ENCODE measurements at places on chromosomes 6 and 20. TPM values are rescaled to one million over a fixed set of nuclear protein-coding genes. Genes with fewer than 3 reads are reported as not detected.

- no peaks in the 10 kb centered on the region for H3K4me1 ChIP-seq
- no peak overlapping the region for H3K27ac ChIP-seq
- H3K27me3 ChIP-seq: no peaks in the 10 kb centered on the region
- no peaks in the 10 kb centered on the region for H3K36me3 ChIP-seq
- H3K4me3 ChIP-seq: no peak overlapping the region
Measured at GRCh38 chr6:90093558-90094073, 199.3 kb downstream of the GJA10 start.

DNA sequence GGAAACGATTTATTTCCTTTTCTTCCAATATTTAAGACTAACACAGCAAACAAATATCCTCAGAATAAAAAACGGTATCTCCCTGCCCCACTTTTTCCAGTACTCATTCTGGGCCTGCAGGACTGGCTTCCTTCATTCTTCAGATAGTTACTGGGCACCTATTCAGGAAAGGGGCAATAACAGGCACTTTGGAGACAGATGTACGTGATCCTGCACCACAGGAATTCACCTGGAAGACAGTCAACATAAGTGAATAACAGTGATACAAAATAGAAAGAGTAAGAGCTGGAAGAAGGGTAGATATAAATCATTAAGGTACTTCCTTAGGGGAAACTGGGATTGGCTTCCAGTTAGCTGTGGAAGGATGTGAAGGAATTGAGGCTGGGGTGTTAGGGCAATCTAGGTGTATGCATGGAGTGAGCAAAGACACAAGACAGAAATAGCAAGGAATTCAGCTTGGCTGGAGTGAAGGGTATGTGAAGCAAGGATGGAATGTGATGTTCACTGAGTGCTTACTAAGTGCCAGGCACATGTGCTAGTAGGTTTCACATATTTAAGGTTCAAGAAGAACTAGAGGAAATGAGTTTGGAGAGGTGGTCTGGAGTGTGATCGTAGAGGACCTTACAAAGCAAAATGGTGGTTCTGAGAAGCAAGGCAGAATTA lies 49.3 kb upstream of the FAM83C start:
- H3K27ac ChIP-seq: no peak overlapping the region
- no peaks in the 10 kb centered on the region for H3K36me3 ChIP-seq
- no peaks in the 10 kb centered on the region for H3K4me1 ChIP-seq
- no peak overlapping the region for H3K4me3 ChIP-seq
- DNase-seq: no peak

DNA sequence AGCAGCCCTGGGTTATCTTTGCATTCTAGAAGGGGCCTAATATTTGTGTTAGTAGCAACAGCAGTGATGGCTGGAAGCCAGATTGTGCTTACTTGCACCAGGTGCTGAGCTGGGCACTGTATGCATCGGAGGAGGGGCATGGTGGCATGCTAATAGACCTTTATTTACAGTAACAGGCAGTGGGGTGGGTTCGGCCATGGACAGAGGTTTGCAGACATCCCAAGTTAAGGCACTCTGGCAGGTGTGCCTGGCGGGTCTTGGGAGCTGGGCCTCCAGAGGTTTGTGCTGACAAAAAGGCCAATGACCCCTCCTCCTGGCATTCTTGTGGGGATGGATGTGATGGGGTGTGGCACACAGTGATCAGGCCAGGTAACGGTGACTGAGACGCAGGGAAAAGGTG lies 39.0 kb upstream of the CD93 start:
- no peaks in the 10 kb centered on the region for H3K36me3 ChIP-seq
- H3K27me3 ChIP-seq: no peaks in the 10 kb centered on the region
- H3K4me3 ChIP-seq: no peak overlapping the region

DNA sequence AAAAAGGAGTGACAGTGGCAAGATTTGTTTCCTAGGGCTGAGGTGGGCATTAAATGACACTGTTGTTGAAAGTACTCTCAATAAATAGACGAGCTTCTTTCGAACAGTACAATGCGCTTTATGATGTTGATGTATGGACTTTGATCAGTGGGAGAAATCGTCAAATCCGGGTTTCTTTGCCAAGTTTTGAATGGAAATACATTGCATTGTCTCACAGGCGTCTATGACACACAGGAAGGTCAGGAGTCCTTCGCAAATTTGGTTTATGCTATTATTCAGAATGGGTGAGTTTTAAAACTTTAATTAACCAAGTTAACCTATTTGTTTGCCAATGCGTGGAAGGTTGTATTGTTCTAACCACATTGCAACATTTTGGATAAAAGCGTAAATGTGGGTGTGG lies 547.3 kb upstream of the SLC35B3 start:
- H3K4me1 ChIP-seq: no peaks in the 10 kb centered on the region
- no peaks in the 10 kb centered on the region for H3K36me3 ChIP-seq
- no peak overlapping the region for H3K27ac ChIP-seq
- no peaks in the 10 kb centered on the region for H3K27me3 ChIP-seq
- no peak for DNase-seq
- H3K4me3 ChIP-seq: no peak overlapping the region

GRCh38 chr6:39642270-39642669 lies 82.9 kb downstream of the KIF6 start:
- no peaks in the 10 kb centered on the region for H3K27me3 ChIP-seq
- no peak overlapping the region for H3K4me3 ChIP-seq
- no peak overlapping the region for H3K27ac ChIP-seq
- no peaks in the 10 kb centered on the region for H3K36me3 ChIP-seq

GRCh38 chr6:7124636-7125035 lies 16.9 kb downstream of the RREB1 start:
- H3K27ac ChIP-seq: no peak overlapping the region
- DNase-seq: no peak
- no peaks in the 10 kb centered on the region for H3K27me3 ChIP-seq
- H3K4me3 ChIP-seq: no peak overlapping the region
- peaks cover 3% of the 10 kb centered on the region for H3K4me1 ChIP-seq

- H3K36me3 ChIP-seq: peaks cover 24% of the 10 kb centered on the region
- no peaks in the 10 kb centered on the region for H3K4me1 ChIP-seq
- H3K27ac ChIP-seq: no peak overlapping the region
- H3K4me3 ChIP-seq: no peak overlapping the region
- no peak for DNase-seq
Measured at GRCh38 chr6:53104916-53105315, 39.7 kb downstream of the FBXO9 start.

- no peak overlapping the region for H3K4me3 ChIP-seq
- no peak for DNase-seq
- H3K36me3 ChIP-seq: no peaks in the 10 kb centered on the region
Measured at GRCh38 chr6:83872386-83873118, 13.1 kb downstream of the CYB5R4 start.

GRCh38 chr20:58921564-58921963 lies 59.5 kb upstream of the NELFCD start:
- no peaks in the 10 kb centered on the region for H3K27me3 ChIP-seq
- no peak for DNase-seq
- H3K4me3 ChIP-seq: no peak overlapping the region
- H3K27ac ChIP-seq: no peak overlapping the region

- no peaks in the 10 kb centered on the region for H3K4me1 ChIP-seq
- DNase-seq: no peak
- H3K4me3 ChIP-seq: no peak overlapping the region
- no peak overlapping the region for H3K27ac ChIP-seq
- H3K27me3 ChIP-seq: no peaks in the 10 kb centered on the region
Measured at GRCh38 chr6:167925026-167925425, 72.4 kb upstream of the KIF25 start.

- H3K4me3 ChIP-seq: no peak overlapping the region
- peak; percentile 18 for DNase-seq
- H3K27ac ChIP-seq: no peak overlapping the region
- H3K27me3 ChIP-seq: no peaks in the 10 kb centered on the region
- H3K4me1 ChIP-seq: no peaks in the 10 kb centered on the region
Measured at GRCh38 chr6:47083586-47084047, 41.5 kb upstream of the ADGRF1 start.

GRCh38 chr6:99308788-99309187 lies 40.7 kb downstream of the FAXC start:
- H3K27me3 ChIP-seq: no peaks in the 10 kb centered on the region
- H3K27ac ChIP-seq: no peak overlapping the region
- no peaks in the 10 kb centered on the region for H3K4me1 ChIP-seq
- no peaks in the 10 kb centered on the region for H3K36me3 ChIP-seq
- no peak overlapping the region for H3K4me3 ChIP-seq

DNA sequence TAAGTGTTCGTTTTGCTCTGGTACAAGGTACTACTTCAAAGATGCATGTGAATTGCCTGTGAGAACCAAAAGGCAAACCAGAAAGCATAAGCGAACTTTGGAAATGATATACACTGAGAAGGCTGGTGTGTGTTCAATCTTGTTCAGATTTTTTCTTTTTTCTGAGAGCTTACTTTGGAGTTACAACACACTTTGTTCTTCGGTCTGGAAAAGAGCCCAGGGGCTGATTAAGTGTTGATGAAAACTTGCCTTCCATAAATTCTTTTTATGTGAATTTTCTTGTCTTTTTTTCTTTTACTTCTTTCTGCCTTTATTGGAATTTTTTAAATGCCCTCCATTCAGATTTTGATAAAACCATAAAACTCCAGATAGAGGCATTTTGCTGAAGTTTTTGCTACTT lies 395.1 kb upstream of the SASH1 start:
- no peaks in the 10 kb centered on the region for H3K27me3 ChIP-seq
- H3K4me3 ChIP-seq: no peak overlapping the region
- no peak for DNase-seq
- no peaks in the 10 kb centered on the region for H3K36me3 ChIP-seq
- H3K27ac ChIP-seq: no peak overlapping the region

DNA sequence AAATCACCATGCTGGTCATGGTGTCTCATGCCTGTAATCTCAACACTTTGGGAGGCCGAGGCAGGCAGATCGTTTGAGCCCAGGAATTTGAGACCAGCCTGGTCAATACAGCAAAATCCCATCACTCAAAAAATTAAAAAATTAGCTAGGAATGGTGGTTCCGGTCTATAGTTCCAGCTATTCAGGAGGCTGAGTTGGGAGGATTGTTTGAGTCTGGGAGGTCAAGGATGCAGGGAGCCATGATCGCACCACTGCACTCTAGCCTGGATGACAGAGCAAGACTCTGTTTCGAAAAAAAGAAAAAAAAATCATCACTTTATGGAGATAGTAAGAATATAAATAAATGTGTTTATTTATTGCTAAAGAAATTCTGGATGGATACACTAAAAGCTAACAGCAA lies 124.1 kb downstream of the RNGTT start:
- no peaks in the 10 kb centered on the region for H3K4me1 ChIP-seq
- no peak overlapping the region for H3K4me3 ChIP-seq
- no peaks in the 10 kb centered on the region for H3K27me3 ChIP-seq
- no peaks in the 10 kb centered on the region for H3K36me3 ChIP-seq
- no peak for DNase-seq

GRCh38 chr20:2879146-2879545 lies 5.9 kb downstream of the PTPRA start:
- peaks cover 28% of the 10 kb centered on the region for H3K4me1 ChIP-seq
- no peak for DNase-seq
- H3K36me3 ChIP-seq: no peaks in the 10 kb centered on the region

DNA sequence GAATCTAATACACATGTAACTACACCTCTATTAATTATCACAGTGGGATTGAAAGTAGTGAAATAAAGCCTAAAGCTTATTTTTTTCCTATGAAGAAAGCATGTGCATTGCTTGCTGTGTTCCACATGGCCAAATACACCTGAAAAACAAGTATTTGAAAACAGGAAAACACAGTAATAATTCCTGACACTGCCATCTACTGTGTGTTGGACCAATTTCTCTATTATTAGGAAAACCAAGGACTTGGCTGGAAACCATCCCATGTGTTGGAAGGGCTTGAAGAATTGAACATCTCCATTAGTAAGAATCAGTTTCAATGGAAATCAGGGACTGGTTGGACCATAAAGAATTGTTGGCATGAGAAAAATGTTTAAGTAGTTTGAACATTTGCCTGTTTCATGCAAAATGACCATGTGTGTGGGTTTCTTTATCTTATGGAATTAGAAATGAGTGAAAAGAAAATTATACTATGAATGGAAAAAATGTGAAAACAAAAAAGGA lies 124.1 kb downstream of the PHF3 start:
- H3K4me3 ChIP-seq: no peak overlapping the region
- no peaks in the 10 kb centered on the region for H3K27me3 ChIP-seq

DNA sequence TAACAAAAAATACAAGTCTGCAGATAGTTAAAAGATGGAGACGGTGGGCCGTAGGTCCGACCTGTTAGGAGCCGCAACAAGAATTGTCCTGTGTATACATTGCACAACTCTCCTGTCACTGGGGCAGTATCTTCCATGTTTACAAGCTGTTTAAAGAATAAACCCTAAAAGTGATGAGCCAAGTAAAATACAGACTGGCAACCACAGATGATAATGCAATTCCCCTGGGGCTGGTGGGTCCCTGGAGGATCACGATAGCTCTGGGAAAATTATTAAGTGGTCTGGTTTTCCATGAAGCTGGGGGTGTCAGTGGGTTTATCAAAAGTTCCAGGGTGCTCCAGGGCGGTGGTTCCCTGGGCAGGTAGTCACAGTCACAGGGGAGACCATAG lies 8.1 kb upstream of the FAM50B start:
- H3K27ac ChIP-seq: no peak overlapping the region
- H3K4me1 ChIP-seq: no peaks in the 10 kb centered on the region
- H3K27me3 ChIP-seq: no peaks in the 10 kb centered on the region
- no peak overlapping the region for H3K4me3 ChIP-seq
- no peak for DNase-seq

DNA sequence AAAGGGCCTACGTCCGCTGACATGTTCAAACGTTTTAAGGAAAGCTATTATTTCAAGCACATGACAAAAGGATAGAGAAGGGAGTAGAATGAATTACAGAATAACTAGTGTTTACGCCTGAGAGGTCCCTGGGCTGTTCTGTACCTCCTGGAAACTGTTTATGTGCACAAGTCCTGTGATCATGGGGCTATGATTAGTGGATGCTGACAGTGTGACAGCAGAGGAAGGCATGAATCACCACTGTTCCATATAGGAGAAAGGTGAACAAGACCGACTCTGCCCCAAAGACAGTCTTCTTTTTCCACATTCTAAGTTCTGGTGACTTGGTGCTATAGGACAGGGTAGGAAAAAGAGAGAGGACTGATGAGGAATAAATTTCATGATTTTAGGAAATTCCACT lies 249.2 kb upstream of the PRDM1 start:
- H3K36me3 ChIP-seq: no peaks in the 10 kb centered on the region
- H3K4me1 ChIP-seq: no peaks in the 10 kb centered on the region
- no peak for DNase-seq
- H3K4me3 ChIP-seq: no peak overlapping the region
- H3K27me3 ChIP-seq: no peaks in the 10 kb centered on the region

The CST5 gene
- total RNA-seq: not detected

The EYA4 gene
- total RNA-seq: 0.19 TPM

The POPDC3 gene
- total RNA-seq: not detected

The ECT2L gene
- total RNA-seq: not detected

The GSTA1 gene
- total RNA-seq: 1,400 TPM

The ADGB gene
- total RNA-seq: not detected

The IL17F gene
- total RNA-seq: not detected

The RWDD1 gene
- total RNA-seq: 40.4 TPM

Data from Peyer's patch (tissue), 4 donors.